Umbilical cord (tissue), 2 donors: ENCODE measurements at places on chromosomes 1 and 21. TPM values are rescaled to one million over a fixed set of nuclear protein-coding genes. Genes with fewer than 3 reads are reported as not detected.
A peak's percentile ranks its signal among the peaks of the same experiment; 100 is the strongest.

IL23R gene
- 1.9 TPM for total RNA-seq

SYT2 gene
- total RNA-seq: 1.7 TPM

- DNase-seq: peak; percentile 13
These were observed 21.6 kb downstream of the RIT1 start for GRCh38 chr1:155889566-155889965.

GRCh38 chr1:241115784-241116183 is 241.2 kb downstream of the RGS7 start:
- DNase-seq: no peak

DNA sequence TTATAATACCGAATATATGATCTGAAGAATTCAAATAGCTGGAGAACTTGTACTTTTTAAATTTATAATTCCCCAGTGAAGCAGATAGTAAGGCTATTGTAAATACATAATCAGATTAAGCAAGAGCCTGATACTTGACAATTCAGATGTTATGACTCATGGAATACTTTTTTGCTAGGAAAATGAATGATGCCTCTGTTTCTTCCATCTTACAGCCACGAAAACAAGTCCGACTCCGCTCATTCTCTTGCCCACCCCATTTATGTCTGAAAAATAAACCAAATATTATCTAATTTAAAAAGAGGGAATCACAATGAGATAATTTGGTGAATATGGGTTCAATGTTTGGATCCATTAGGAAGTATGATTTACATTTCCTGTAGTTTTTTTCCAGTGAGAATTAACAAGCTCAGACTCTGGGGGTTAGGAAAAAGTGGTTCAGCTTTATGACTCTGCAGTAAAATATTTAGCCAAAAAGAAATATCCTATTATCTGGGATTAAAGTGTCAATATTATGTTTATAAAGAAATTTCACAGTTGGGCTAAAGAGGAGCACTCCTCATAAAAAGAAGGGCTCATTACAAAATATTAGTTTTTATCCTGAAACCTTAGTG is 50.4 kb upstream of the DAB1 start:
- DNase-seq: no peak

- DNase-seq: no peak
These were observed 442 bp upstream of the AHCYL1 start for GRCh38 chr1:109984190-109984455.

GRCh38 chr1:227795732-227796131 is 19.7 kb upstream of the PRSS38 start:
- DNase-seq: no peak

DNA sequence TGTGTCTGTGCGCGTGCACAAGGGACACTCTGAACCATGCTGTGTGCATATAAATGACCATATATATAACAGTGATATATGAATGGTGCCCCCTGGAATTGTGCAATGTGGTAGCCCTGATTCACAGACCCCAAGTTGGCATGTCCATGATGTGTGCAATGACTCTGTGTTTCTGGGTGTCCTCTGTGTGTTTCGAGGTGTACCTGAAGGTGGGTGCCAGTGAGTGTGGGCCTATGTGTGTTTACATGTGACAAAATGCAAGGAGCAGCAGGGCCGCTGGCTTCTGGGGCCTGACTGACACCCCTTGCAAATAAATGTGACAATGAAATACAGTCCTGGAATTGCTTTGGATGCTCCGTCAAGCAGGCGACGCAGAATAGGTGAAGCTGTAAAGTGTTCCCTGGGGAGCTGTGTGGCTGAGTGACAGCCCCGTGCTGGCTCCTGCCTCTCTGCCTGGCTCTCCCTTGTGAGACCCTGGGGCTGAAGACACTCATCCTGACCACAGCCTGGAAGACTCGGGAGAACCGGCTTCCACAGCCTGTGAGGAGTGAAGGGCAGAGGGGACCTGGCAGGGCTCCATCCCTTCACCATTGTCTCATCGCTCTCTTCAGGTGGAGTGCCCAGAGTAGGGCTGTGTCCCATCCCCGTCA is 38.2 kb upstream of the CSF3R start:
- no peak for DNase-seq

GRCh38 chr1:208153386-208153785 is 90.8 kb downstream of the PLXNA2 start:
- DNase-seq: no peak

LEPR gene
- total RNA-seq: 25.3 TPM

KRTAP19-1 gene
- not detected for total RNA-seq

GPR157 gene
- 4.1 TPM for total RNA-seq

CD53 gene
- total RNA-seq: 30.1 TPM

DNA sequence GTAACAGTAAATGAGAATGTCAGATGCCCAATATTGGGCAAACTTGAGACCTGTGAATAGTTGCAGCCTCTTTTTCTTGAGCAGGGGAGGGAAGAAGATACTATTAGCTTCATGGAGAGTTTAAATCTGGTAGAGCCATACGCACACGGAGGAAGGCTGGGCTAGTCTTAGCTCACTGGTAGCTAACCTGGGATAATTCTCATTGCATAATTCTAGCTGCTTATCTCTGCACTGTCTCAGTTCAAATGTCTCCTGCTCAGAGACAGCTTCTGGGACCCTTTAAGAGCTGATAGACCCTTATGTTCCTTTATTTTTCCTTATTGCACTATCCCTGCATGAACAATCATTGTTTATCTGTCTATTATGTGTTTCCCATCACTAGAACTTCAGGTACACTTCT is 8.4 kb downstream of the C1orf87 start:
- no peak for DNase-seq

GUCA2B gene
- total RNA-seq: not detected

DNA sequence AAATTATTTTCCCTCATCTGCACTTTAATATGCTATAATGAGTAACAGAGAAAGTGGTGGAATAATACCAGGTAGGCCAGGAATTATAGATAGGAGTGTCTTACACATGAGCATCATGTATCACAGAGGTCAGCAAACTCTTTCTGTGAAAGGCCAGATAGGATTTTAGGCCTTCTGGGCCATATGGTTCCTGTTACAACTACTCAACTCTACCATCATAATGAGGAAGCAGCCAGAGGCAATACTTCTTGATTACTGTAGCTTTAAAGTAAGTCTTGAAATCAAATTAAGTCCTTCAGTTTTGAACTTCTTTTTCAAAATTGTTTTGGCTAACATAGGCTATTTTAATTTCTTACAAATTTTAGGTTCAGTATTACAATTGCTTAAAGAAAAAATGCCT is 32.1 kb upstream of the IGSF3 start:
- no peak for DNase-seq

- DNase-seq: no peak
These were observed 6.9 kb downstream of the TNFRSF1B start for GRCh38 chr1:12173631-12174121.

GRCh38 chr1:47436979-47437446 is 831 bp upstream of the FOXD2 start:
- DNase-seq: no peak

DNA sequence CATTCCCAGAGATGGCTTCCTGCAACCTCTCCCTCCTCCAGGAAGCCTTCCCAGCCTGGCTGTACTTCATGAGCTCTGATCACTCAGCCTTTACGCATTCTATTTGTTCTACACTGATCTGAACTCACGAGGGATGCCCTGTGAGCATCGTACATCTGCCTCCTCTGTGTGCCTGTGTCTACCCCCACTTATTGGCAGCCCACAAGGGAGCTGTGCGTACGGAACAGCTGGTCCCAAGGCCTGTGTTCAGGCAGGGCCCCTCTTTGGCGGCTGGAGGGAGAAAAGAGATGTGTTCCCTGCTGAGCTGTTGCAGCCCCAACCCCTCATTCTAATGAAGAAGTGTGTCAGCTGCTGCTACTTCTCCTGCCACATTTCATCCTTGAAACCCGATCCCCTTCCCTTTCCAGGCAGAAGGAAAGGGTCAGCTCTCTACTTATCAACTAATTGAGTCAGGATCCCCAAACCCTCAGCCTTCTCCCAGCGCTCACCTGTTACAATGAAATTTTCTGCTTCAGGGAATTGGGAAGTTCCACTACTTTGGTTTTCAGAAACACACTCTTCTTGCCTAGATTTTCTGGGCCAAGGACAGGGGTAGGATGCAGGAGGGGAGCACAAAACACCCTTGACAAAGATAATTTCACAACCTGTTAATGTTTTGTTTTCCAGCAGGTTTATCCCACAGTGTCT is 3.2 kb downstream of the INKA2 start:
- no peak for DNase-seq

GMEB1 gene
- total RNA-seq: 3.4 TPM

GRCh38 chr1:63435161-63435560 is 67.7 kb downstream of the ALG6 start:
- DNase-seq: no peak

GRCh38 chr1:64184003-64184440 is 19.4 kb upstream of the UBE2U start:
- no peak for DNase-seq

- DNase-seq: peak; percentile 42
These were observed 90.4 kb downstream of the ROR1 start for GRCh38 chr1:63864224-63864641.

LCE1B gene
- total RNA-seq: not detected

RYR2 gene
- 24.8 TPM for total RNA-seq

ADCY10 gene
- 1.9 TPM for total RNA-seq

FOXD3 gene
- total RNA-seq: not detected

GRCh38 chr1:22677931-22678896 is 25.2 kb downstream of the C1QB start:
- DNase-seq: no peak

DNA sequence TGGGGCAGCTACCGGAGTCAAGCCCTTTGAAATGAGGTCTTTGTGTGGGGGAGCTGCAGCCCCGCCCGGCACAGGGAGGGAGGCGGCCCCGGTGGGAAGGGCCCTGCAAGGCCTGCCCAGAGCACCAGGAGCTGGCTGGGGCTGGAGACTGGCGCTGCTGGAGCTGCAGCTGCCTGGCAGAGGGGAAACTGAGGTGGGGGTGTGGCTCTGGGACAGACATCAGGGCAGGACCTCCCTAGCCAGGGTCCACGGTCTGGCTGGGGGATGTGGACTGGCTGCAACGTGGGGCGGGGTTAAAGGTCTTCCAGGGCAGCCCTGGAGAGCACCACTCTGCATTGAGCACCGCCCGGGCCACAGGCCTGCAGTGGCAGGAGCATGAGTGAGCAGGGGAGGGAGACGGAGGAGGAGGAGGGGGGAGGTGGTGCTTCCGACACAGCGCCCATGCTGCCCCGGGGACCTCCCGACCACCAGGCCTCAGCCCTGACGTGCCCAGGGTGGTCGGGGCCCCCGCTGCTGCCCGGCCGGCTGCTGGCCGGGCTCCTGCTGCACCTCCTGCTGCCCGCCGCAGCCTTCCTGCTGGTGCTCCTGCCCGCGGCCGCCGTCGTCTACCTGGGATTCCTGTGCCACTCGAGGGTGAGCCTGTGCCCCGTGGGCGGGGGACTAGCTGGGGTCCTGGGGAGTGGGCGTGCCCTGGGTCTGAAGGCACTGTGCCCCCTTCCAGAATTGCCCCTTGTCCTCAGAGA is 4.8 kb upstream of the ANKRD65 start:
- no peak for DNase-seq

DNA sequence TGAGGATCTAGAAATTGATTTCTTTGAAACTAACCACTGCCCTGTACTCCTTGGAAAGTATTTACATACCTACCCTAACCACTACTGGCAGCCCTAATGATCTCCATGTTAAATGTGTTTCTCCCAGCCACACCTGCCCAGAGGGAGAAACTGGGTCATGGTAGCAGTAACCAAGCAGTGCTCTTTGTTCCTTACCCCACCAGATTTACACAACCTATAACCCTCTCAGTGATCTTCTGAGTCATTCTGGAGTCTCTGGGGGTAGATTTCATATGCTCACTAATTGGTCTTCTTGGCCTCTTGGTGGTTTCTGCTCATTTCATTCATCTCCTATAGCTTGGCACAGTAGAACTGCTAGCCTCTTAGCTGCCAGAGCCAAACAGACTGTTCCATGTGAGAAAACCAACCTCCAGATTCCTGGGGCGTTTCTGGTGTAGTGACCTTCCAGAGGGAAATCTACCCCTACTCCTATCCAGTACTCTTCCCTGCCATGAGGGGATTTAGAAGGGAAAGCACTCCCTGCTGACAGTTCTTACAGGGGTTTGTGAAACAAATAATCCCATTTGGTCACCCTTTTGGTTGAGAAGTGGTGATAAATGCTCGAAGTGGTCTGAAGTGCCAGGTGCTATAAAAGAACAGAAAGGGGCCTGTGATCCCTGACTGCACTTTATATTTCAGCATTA is 36.2 kb upstream of the LRIG2 start:
- no peak for DNase-seq

KMO gene
- total RNA-seq: 4.6 TPM

GRCh38 chr1:151817353-151817730 is 12.1 kb upstream of the LINGO4 start:
- no peak for DNase-seq

DNA sequence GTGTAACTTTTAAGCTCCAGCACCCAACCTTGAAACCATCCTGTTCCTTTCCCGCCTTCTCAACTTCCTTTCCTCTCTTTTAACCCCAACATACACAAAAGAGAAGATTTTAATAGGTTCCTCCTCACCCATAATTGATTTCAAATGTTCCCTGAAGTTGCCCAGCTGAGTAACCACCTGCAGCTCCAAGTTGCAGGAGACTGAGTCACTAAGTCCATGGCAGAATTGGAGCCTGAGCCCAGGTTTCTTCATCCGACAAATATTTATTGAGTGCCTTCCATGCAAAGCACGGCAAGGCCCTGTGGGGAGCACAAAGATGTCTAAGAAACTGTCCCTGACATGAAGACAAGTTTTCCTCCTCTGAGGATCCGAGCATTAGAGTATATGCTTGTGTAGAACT is 97.7 kb downstream of the PAPPA2 start:
- no peak for DNase-seq

ANKRD34A gene
- total RNA-seq: not detected

GRCh38 chr1:14552246-14552965 is 46.1 kb upstream of the KAZN start:
- no peak for DNase-seq

- DNase-seq: no peak
These were observed 19.3 kb downstream of the KAZN start for GRCh38 chr1:14617791-14618190.

- DNase-seq: no peak
These were observed 17.6 kb downstream of the KDF1 start for GRCh38 chr1:26942656-26943055.

SLAMF6 gene
- 0.96 TPM for total RNA-seq

DNA sequence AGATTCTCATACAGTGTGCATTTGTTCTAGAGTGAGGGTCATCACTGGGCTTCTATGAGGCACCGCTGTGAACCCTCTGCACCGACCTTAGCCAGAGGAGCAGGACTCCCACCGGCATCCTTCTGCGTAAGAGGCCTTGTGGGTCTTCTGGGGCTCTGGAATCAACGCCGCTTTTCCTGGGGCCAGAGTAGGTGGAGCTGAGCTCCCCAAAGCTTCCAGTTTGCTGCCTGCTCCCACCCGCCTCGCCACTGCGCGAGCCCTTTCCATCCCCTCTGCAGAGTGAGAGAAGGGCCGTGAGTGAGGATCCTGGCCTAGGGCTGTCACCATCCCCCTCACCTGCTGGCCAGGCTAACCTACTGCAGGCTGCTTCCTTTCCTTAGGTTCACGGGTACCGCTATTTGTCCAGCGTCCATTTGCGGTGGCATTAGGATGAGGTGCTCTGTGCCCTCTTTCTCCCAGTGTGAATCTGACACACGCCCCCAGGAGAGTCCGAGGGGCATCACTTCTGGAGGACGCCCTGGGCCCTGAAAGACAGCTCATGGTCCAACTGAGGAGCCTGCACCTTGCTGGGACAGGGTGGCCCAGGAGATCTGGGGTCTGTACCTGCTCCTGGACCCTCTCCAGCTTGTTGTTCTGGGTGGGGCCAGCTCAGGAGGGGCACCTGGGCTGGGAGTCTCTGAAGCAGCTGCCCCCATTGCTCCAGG is 36.2 kb downstream of the UMODL1 start:
- no peak for DNase-seq
